RPMI8226 (cell line): ENCODE measurements at places on chromosomes 2 and 18.

DNA sequence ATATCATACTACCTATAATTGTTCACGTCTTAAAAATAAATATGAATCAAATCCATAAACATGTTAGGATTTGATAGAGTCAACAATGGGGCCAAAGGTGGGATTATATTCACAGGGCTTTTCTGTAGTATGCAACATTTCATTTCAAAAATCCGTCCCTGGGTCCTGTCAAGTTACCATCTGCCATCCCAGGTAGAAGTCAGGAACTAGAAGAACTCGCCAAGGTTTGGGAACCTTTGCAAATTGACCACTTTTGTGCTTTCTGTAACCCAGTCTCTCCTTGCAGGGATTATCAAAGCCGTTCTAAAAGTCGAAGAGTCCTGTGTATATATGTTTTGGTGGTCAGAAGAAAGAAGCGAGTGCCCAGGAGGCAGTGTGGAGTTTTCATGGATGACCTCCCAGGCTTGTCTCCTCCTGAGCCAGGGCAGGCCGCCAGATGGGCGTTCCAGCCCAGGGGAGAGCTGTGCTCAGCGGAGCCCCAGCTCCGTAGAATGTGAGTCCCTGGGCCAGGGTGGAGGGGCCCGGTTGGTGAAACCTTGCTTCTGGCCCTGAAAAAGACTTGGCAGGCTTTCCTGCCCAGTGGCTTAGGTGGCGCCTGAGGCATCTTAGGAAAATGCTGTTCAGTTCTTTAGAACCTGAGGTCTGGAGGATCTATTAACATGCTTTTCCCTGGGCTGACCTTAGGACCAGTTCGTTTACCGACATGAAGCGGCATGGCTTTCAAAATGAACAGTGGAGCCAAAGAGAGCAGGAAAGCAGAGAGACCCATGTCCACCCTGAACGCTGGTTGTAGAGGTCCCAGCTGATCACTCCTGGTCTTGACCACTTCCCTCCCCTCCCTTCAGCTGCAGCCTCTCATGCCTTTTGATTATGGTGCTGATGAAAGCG lies 69.2 kb downstream of the LONRF2 start:
- no peak for DNase-seq

GRCh38 chr2:128686497-128686859 lies 367.8 kb upstream of the HS6ST1 start:
- DNase-seq = no peak

GRCh38 chr2:196511258-196512168 lies 128.0 kb upstream of the CCDC150 start:
- DNase-seq = no peak

DNA sequence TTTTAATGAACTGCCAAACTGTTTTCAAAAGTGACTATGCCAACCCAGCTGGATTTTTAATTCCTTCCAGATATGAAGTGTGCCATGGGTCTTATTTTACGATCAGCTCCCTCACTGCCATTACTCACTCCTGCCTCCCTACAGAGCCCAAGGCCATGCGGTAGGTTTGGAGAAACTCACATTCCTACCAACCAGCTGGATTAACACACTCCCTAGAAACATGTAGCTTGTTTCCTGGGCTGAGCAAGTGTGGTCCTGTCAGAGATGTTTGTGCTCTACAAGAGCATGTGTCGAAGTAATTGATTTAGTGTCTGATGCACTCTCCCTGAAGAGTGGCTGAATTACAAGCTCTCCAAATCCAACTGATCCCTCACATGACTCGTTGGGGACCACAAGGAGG lies 82.5 kb downstream of the SPP2 start:
- no peak for DNase-seq

DNA sequence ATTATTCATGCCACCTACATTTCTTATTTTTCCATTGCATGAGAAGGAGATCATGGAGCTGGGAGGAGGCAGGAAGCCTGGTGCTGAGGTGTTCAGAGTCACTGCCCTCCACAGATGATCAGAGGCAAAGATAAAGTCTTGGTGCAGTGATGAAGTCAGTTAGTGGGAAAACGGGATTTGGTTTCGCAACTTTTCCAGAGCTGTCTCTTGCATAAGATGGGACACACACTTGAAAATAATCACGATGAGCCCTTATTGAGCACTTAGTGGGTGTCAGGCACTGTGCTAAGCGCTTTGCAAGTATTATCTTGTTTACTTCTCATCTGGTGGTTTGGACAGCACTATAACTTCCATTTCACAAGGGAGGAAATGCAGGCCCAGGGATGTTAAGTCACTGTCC lies 222.1 kb upstream of the SMAD2 start:
- DNase-seq = no peak

GRCh38 chr2:164722616-164723338 lies 101.5 kb upstream of the GRB14 start:
- no peak for DNase-seq

DNA sequence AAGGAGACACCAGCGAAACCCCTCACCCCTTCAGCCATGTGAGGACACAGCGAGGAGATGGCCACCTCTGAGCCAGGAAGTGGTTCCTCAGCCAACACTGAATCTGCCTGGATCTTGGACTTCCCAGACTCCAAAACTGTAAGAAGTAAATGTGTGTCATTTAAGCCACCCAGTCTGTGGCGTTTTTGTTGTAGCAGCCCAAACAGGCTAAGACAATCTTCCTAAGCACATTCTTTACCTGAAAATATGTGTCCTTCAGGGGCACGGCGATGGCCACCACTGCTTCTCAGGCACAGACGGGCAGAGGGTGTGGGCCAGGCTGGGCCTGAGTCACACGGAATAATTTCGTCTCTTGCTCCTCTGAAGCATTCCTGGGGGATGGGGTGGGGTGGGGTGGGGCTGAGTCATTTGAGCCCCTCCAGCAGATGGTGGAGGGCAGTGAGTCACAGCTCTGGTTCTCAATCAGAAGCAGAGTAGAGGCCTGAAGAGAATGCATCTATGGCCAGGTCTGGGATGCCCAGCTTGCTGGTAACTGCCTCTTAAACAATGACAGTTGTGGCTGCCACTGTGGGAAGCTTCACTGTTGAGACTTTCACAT lies 142.4 kb downstream of the CAPN13 start:
- no peak for DNase-seq

GRCh38 chr2:118013724-118014491 lies at the start of gene CCDC93:
Gene CCDC93 (minus strand): TSS chr2:118014070. CDS start chr2:118013995, 75 bp downstream.
- peak; percentile 88 for DNase-seq

GRCh38 chr2:120673205-120673550 lies 62.5 kb upstream of the GLI2 start:
- DNase-seq = no peak

GRCh38 chr2:190846746-190847145 lies 33.9 kb upstream of the GLS start:
- no peak for DNase-seq

DNA sequence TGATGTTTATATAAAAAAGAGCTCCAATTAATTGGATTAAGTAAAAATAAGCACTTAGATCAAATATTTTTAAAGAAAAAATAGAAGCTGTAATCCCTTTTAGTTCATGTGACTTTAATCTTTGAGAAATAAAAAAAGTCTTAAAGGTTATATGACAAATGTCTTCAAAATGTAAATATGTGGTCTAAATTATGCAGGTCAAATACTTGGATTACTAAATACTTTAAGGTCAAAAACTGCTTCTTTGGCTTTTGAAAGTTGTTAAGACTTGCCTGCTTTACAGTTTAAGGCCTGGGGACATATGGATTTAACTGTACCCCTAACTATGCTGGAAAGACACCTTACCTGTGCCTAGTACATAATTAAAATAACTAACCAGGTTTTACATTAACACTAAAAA lies 15.5 kb upstream of the PDK1 start:
- DNase-seq = no peak

DNA sequence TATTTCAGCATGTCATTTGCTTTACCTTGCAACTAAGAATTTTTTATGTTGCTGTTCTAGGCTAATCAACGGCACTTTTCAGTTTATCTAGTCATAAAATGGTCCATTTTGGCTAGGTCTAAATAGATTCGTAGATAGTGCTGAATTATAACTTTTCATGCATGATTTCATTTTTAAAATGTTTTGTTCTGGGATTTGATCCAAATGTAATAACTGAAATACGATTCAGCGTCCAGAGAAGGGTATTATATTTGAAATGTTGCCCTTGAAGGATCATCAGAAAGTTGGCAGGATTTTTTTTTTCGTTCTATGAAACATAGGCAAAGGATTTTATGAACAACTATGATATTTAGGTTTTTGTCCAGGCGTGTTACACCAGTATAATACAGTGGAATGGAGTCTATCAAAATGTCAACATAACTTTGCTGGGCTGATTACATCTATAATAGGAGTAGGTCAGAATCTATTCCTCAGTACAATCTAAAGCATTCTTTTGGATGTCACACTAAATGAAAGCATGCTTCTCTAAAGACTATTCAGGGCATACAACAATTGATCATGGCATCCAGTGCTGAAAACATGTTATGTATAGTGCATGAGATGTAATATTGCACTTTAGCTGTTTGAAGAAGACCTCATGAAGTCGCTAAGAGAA lies 24.8 kb downstream of the TTC27 start:
- DNase-seq = no peak

DNA sequence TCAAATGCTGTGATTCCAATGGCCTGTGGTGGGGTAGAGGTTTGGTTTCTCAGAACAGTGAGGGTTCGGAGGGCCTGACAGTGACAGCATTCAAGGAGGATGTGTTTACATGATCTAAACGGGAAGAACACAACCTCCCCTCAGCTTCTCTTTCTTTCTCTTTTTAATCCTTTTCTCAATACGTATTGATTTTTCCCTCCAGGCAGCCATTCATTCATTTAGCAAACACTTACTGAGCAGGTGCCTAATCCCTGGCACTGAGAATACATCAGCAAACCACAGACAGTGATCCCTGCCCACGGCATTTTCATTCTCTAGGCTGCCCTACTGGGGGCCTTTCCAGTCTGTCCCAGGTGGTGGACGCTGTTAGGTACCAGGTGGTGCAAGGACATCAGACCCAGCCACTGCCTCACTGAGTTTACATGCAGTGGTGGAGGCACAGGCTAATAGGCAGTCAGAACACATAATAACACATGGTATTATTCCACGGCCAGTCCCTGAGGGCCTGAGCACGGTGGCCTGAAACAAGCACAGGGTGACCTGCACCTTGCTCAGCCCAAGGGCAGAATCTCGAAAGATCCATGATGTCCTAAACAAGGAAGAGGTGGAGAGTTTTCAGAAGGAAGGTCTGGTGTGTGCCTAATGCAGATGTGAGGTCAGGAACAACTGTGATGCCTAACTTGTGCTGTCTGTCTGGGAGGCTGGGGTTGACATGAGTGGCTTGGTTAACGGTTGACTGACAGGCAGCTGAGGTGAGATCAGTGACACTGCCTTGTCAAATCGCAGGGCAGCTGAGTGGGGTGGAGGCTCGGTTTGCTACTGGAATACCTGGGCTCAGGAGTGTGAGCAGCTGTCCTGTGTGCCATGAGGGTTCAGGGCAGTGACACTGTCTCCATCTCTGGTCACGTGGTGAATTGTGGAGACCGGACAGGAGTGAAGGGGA lies 785.5 kb upstream of the HS6ST1 start:
- DNase-seq = no peak

DNA sequence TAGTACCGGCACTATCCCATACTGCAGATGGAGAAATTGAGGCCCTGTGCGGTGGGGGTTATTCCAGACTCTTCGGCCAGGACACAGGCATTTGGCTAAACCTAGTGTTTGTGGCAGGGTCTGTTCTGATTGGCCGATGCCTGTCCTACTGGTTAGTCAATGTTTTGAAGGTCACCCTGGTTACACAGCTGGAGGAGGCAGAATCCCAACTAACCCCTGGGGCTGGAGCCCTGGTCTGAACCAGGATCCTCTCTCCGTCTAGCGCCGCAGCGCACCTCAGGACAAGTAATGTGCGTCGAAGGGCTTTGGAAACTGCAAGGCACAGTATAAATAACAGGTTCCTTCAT lies 19.4 kb downstream of the TEX44 start:
- DNase-seq = no peak

- no peak for DNase-seq
Observed at GRCh38 chr2:10348891-10349290, 46.2 kb downstream of the HPCAL1 start.

GRCh38 chr2:10980071-10980470 lies 68.3 kb downstream of the KCNF1 start:
- no peak for DNase-seq

DNA sequence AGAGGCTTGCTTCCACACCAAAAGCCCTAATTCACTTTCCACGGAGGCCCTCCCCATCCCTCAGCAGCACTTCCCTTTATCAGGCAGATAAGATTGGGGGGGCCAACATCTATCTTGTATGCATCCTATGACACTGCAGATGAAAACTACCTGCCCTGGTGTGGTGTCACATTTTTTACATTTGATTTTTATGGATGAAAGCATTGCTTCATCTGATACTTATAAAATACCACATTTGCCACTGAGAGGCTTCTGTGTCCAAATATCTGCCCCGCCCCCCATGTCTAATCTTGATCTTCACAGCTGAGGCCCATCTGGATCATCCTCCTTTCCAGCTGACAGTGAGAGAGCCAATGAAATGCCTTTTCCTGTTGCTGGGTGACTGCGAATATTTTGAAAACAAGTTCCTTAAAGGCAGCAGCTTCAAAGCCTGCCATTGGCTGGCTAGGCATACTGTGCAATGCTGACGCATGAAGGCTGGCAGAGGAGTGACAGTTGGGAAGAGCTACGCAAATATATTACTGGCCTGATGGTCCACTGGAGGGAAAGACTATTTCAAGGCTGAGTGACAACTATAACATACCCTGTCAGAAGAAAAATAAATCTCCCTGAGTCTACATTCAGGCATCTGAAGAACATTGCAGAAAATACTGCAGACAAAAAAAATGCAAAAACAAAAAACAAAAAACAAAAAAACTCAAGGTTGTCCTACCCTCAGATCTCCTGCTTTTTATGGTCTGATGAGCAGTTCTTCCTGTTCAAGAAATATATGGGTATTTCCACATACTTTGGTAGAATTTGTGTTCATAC lies 318.7 kb downstream of the PDE11A start:
- DNase-seq = peak; percentile 28

GRCh38 chr2:43636621-43637020 lies 439 bp upstream of the PLEKHH2 start:
- DNase-seq = no peak

DNA sequence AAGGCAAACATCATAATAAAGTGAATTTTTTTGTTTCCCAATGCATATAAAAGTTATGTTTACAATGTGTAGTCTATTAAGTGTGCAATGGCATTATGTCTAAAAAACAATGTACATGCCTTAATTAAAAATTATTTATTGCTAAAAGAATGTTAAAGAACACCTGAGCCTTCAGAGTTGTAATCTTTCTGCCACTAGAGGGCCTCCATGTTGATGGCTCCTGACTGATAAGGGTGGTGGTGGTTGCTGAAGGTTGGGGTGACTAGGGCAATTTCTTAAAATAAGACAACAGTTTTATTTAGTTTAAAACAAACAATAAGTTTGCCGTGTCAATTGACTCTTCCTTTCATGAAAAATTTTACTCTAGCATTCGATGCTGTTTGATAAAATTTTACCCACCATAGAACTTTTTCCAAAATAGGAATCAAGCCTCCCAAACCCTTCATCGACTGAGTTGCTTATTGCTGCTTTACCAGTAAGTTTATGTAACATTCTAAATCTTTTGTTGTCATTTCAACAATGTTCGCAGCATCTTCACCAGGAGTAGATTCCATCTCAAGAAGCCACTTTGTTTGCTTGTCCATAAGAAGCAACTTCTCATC lies 32.3 kb downstream of the MAP3K2 start:
- DNase-seq = peak; percentile 50

- DNase-seq = no peak
Observed at GRCh38 chr2:200762127-200762526, 49.6 kb upstream of the BZW1 start.

- no peak for DNase-seq
Observed at GRCh38 chr2:216959433-216959832, 99.6 kb upstream of the TNP1 start.
